ENCODE measurements at places on chromosomes 13 and 19. TPM values are rescaled to one million over a fixed set of nuclear protein-coding genes. Genes with fewer than 3 reads are reported as not detected.
A peak's percentile ranks its signal among the peaks of the same experiment; 100 is the strongest.

The METTL21C gene
- total RNA-seq: not detected

The NTF4 gene
- total RNA-seq: not detected

The RPS19 gene
- 1,363 TPM for total RNA-seq

The DNAAF3 gene
- 0.18 TPM for total RNA-seq

The CYP4F8 gene
- total RNA-seq: not detected

The CEACAM20 gene
- total RNA-seq: not detected

The PLIN5 gene
- total RNA-seq: not detected

The ZNF556 gene
- 0.08 TPM for total RNA-seq

The PDX1 gene
- total RNA-seq: not detected

- no peak for DNase-seq
These were observed 39.2 kb downstream of the ZSWIM4 start for GRCh38 chr19:13834244-13835069.

DNA sequence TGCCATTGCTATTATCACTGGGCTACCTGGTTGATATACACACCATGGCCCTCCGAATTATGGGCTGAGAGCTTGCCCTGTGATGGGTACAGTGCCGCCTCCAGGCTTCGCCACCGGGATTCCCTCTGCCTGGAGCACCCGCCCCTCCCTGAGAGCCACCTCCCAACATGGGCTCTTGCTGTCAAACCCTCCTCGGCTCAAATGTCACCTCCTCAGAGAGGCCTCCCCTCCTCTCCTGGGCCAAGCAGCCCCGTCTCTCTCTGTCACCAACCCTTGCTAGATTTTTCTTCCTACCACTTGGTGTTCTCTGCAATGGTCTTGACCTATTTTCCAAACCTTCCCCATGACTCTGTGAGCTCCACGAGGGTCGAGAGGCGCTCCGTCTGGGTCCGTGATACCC, 12.2 kb upstream of the TLE2 start:
- DNase-seq: no peak

DNA sequence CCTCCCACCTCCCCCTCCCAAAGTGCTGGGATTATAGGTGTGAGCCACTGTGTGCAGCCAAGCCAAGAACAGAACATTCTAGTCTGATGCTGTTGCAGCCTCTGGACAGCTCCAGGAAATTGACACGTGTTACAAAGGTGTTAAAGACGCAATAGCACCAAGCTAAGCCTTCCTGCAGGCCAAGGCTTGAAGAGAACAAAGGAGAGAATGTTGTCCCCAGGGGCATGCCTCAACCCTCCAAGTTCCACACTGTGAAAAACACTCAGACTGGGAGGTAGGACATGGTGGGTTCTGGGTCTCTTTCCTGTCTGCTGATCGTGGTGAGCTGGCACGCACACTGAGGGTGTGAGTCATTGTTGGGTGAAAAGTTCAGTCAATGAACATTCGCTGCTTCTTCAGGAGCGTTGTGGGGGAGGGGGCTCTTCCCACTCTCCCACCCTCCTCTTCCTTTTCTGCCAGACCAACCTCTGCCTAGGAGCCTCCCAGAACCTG, 5.3 kb upstream of the PTPRS start:
- DNase-seq: peak; percentile 85

DNA sequence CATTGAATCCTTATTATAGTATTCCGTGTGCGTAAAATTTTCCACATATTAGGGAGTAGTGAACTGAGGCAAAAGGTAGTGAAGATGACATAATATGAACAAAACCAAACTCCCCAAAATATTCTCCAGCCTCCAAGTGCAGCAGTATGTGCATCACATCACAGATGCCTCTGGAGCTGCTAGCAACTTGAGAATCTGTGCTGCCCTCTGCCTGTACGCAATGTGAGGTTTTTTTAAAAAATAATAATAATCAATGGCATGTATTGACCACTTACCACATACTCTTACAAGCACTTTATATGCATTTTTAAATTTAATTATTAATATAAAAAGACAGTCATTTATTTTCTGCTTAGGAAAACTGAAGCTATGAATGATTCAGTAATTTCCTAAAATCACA, 583.0 kb upstream of the SPRY2 start:
- no peak for DNase-seq

GRCh38 chr19:4811328-4812131, 20.0 kb downstream of the TICAM1 start:
- peak; percentile 60 for DNase-seq

DNA sequence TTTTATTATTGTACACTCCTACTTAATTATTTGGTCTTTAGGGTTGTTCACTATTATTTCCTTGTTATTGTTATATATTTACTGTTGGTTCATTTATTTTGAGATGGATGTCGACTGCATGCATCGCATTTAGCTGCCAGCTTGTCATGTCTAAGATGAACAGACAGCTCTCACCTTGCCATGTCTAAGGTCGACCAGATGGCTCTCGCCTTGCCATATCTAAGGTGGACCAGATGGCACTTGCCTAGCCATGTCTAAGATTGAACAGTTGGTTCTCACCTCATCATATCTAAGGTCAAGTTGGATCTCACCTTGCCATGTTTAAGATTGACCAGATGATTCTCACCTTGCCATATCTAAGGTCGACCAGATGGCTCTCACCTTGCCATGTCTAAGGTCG, 1440.9 kb downstream of the UQCRFS1 start:
- no peak for DNase-seq

- DNase-seq: no peak
These were observed 3.4 kb downstream of the TMPRSS9 start for GRCh38 chr19:2363419-2363818.

DNA sequence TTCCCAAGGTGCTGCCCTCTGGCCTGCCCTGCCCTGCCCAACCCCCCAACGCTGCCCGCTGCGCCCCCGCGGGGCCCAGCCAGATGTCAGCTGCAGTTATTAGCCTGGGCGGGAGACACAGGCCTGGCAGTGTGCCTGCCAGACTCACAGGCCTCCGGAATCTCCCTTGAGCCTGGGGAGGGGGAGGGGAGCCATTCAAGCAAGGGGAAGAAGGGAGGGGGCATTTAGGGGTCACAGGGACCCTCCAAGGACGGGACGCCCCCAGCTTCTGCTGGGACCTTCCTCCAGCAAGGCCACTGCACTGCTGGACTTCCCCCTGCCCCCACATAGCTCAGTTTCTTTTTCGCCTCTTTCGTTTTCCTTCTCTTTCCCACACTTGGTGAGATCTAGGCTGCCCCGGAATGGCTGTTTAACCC, 2.6 kb upstream of the JUNB start:
- DNase-seq: peak; percentile 80

GRCh38 chr19:46192992-46193650, 36.4 kb upstream of the IGFL1 start:
- DNase-seq: peak; percentile 81

DNA sequence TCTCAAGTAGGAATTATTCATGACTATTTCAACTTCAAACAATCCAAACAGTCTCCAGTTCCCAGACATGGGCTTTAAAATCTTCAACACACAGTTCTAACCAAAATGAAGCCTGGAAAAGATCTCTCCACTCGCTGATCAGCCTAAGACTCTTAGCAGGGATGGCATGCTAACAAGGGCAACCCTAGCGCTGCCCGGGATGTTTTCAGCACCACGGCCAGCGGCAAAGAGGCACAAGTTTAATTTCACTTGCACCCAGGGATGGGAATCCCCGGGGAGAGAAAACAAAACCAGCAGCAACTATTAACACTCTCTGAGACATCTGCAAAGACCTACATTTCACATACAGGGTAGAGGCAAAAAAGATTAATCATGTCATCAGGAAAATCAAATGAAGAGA, 43.0 kb downstream of the CACNA1A start:
- DNase-seq: no peak

GRCh38 chr13:49029570-49029969, 53.9 kb downstream of the FNDC3A start:
- no peak for DNase-seq

DNA sequence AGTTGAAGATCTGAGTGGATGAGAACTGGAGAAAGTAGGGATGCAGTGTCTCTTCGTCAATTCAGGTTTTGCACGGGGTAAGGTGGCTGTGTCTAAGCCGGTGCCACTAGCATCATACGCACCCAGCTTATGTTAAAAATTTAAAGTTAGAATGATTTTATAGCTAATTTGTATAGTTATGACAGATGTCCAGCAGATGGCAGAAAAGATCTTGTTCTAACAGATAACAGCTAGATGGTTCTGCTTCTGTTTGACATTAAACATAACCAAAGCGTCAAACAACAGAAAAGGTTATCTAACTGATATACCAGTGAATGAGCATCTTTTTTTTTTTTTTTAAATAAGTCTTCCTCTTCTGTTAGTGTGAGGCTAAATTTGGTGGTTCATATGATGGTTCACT, 18.8 kb upstream of the EDDM13 start:
- DNase-seq: no peak

DNA sequence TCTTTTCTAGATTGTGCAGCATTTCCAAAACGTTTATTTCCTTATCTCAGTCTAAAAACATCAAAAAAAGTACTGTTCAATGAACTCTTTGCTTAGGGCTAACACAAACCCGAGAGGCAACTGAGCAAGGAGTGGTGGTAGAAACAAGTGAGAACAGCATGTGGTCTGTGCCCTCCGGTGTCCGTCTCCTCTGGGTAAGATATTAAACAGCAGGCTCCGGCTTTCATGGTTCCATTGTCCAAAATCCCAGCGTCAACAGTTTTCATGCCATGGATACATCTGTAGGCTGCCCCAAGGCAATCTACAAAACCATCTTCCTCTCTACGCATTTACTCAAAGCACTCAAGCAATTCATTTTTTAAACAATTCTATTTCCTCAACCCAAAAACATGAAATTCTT, 22.8 kb downstream of the DCLK1 start:
- no peak for DNase-seq

DNA sequence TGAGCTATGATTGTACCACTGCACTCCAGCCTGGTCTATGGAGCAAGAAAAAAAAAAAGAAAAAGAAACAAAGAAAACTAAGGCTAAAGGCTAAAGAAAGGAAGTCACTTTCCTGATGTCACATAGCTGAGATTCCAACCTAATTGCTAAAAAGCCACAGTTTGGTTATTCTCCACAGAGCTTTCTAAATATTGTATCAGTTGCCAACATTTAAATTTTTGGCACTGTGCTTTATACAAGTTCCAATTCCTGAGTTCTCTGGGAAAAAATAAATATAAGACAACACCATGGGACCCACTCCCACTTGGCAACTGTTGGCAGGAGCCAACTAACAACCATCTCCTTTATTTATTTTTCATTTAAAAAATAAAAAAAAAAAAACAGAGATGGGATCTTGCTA, 11.2 kb upstream of the LYPD3 start:
- DNase-seq: no peak

DNA sequence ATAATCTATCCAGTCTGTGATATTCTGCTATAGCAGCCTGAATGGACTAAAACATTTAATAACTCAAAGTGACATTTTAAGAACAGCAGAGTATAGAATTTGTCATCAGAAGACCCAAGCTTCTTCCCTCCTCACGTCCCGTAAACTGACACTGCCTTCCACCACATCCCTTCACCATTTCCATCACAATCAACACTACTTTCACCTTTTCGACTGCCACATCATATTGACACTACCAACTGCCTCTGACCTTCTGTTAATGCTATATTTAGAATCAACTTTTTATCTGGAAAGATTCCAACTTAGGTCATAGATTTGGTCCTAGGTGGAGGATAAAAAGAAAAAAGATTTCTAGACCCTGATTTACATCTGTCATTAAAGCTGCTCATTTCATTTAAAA, 39.6 kb downstream of the STOML3 start:
- no peak for DNase-seq

DNA sequence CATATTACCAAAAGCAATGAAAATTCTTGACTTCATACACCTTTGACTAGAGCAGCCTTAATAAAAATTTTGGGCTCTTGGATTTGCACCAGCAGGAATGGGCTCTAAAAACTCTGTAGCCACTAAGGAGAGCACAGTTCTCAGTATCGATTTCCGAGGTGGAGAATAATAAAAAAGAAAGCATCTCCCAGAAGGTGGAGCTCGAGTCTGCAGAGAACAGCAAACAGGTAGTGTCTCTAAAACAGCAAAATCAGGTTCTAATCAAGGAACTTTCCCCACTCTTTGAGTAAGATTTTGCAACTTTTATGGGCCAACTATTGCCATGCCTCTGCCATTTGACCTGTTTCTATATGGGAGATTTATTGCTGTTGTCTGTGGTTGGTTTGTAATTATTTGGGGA, 258.7 kb upstream of the GPC6 start:
- no peak for DNase-seq

- DNase-seq: no peak
These were observed 988 bp downstream of the LRRC4B start for GRCh38 chr19:50567052-50567841.

DNA sequence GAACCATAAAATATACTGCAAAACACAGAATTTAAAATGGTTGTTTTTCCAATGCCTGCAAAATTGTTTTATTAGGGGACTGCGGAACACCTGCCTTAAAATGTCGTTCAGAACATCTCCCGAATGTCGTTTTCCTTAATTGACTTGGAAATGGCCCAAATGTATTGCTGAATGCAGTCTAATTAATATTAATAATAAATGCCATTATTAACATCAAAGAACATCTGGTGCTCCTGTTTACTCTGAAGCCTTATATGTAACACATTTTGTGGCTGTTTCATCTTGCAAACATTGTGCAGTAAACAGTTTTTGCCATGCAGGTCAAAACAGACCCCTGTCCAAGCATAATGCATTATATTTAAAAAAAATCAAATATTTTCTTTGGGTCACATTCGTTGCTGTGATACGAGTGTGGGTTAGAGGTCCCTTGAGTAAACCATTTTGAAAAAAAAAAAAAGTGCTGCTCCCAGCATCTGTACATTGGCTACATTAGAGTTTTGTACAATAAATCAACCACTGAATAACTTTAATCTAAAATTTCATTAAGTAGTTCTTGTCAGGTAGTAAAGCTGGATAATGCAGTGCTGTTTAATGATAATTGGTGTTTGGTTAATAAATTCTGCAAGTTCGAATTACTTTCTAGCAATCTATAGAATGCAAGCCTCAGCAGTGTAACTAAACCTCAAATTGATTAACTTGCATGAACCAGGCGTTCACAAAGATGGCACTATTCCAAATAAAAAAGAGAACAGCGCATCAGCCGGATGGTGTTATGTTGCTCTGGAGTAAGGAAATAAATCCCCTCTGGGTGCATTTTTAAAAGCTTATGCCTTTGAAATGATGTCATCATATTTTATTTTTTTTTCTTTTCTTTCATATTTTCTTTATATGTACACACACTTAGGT, 140.2 kb downstream of the ZNF536 start:
- no peak for DNase-seq

DNA sequence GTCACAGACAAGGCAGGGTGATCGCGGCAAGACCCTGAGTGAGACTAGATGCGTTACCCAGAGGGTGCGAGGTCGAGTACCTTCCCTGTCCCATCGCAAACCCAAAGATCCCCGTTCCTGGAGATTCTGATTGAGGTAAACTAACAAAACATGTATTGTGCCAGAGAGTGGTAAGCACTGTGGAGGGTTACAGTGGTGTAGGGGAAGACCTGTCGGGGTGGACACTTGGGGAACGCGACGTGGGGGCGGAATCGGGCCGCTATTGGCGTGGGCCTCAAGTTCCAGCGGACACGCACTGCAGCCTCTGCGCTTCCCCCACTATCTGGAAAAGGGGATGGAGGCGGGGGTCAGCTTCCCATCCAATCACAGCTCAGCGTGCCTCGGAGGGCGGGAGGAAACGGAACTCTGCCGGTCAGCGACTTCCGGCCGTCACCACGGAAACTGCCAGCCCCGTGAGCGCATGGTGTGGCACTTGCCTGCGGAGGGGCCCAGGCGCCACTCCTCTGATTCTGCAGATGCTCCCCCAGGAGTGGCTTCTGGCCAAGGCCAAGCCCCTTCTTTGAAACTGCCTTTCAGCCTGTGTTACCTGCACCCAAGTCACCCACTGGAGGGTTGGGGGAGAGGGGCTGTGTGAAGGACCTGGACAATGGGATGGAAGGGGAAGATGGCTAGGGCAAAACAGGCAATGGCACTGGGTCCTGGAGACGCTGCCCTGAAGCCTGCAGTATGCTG, 1.0 kb upstream of the UBE2M start:
- DNase-seq: peak; percentile 94

Data from SJSA1 (cell line).